NCI-H2081 treated with DMSO at 0.1 percent for 48 hours (cell line): ENCODE measurements at places on chromosomes 2 and 18.

- DNase-seq: no peak
These were observed 69.7 kb downstream of the LYPD6 start for GRCh38 chr2:149399934-149400615.

DNA sequence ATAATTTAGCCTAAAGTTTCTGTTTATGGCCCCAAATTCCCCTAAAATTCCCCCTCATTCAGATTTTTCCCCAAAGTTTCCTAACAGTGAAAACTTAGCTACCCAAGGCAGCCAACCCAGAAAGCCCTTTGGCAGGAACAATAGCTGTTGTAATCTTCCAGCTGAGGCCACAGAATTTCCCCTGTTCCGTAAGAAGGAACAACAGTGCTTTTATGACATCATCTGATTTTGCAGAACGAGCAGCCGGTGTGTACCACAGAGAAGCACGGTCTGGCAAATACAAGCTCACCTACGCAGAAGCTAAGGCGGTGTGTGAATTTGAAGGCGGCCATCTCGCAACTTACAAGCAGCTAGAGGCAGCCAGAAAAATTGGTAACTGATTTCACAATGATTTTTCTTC lies 6.3 kb downstream of the TNFAIP6 start:
- no peak for DNase-seq

GRCh38 chr18:50313031-50313607 lies 25.6 kb upstream of the CXXC1 start:
- DNase-seq: no peak

DNA sequence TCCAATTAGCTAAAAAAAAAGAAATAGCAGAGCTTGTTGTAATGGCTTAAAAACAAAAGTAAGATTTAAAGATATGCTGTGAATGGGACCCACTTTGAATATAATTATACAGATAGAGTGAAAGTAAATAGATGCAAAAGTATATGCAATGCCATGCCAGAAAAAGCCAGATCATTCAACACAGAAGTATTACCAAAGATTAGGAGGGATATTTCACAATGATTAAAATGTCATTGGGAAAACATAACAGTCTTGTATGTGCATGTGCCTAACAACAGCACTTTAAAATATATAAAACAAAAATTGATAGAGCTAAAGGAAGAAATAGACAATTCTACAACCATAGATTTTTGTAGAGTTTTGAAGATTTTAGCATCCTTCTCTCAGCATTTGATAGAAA lies 19.9 kb upstream of the SIGLEC15 start:
- DNase-seq: no peak

DNA sequence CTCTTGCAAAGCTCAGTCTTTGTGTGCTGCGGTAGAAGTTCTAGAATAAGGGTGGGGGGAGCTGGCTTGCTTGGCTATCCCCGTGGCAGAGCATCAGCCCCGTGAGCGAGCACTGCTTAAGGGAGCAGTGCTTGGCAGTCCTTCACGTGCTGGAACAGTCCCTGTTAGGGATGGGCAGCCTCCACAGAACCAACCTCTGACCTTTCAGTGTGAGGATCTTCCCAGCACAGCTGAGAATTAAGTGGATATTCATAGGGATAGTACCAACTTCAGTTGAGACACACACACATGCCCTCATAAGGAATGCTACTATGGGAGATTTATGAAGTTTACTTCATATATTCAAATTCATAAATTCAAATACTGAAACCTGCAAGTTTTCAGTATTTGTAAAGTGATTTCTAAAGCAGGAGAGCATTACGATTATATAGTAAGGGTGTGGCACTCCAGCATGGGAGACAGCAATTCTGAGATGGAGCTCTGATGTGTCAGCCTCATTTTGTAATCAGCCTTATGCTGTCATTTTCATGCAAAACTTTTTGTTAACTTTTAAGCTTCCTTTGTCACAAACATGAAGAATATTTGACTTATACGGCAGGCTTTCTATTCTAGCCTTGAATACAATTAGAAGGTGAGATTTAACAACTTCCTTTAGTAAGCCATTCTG lies 39.5 kb downstream of the ATP9B start:
- no peak for DNase-seq

DNA sequence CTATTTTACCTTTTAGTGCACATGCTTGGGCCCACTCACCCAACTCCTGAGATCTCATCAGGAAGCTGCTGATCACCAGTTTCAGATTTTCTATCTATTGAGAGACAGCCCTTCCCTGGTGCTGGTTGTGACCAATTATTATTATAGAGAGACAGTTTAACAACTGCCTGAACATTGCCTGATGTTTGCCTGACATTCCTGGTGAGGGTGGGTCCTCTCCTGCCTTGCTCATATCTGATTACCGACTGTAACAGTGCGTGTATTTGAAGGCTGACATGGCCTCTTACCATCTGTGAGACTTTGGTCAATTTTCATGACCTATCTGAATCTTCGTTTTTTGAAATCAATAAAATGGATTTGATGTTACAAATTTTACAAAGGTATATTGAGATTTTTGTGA lies 39.0 kb downstream of the FAM171B start:
- DNase-seq: no peak

DNA sequence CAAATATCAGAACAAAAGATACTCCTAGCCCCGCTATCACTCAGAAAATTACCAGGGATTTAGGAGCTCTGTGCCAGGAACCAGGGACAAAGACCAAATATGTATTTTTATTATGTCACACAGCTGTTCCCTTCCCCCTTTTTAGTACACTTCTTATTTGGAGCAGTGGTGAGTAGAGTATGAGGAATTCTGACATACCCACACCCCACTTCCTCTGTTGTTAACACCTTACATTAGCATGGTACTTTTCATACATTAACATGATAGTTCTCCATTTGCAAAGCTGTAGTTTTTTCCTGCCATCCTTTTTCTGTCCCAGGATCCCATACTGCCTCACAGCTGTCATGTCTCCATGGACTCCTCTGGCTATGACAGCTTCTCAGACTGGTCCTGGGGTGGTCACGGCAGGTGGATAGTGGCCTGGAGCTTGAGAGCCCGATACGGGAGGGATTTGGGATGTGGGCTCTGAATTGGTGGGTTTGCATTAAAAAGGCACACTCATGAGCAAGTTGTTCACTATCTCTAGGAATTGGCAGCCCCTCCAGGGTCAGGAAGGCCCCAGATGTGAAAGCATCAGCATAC lies 100.2 kb downstream of the SH3RF3 start:
- DNase-seq: no peak

- DNase-seq: no peak
These were observed 59.7 kb upstream of the NABP1 start for GRCh38 chr2:191618046-191618780.

DNA sequence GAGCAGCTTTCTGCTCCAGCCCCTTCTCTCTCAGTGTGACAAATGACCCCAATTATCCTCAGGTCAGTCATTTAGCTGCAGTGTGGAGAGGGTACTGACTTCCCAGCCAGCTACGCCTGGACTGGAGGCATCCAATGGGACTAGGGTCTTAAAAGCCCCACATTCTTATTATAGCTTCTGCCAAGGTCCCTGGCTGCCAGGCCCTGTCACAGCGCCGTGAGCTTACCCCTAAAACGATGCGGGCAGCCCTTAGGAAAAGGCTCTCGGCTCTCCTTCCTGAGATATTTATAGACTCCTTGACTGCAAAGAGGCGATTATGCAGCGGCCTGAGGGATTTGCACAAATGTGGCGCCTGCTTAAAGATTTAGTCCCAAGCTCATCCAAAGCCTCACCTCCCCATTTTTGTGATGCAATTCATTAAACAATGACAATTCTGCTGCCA lies 69.2 kb upstream of the EDAR start:
- no peak for DNase-seq

DNA sequence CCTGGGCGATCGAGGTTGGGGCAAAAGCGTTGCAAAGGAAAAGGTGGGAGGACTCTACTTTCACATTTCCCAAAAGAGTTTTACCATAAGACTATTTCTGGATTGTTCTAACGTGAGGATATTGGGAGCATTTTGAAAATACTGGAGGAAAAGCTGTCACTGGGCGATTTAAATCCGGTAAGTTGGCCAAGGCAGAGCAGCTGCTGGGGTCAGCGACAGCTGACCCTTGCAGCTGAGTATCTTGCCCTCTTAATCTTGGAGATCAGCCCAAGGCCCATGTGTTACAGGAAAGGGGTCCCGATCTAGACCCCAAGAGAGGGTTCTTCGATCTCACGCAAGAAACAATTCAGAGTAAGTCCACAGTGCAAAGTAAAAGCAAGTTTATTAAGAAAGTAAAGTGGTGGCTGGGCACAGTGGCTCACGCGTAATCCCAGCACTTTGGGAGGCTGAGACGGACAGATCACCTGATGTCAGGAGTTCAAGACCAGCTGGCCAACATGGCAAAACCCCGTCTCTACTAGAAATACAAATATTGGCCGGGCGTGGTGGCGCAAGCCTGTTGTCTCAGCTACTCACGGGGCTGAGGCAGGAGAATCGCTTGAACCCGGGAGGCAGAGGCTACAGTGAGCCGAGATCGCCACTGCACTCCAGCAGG lies 964 bp upstream of the ST3GAL5 start:
- no peak for DNase-seq

DNA sequence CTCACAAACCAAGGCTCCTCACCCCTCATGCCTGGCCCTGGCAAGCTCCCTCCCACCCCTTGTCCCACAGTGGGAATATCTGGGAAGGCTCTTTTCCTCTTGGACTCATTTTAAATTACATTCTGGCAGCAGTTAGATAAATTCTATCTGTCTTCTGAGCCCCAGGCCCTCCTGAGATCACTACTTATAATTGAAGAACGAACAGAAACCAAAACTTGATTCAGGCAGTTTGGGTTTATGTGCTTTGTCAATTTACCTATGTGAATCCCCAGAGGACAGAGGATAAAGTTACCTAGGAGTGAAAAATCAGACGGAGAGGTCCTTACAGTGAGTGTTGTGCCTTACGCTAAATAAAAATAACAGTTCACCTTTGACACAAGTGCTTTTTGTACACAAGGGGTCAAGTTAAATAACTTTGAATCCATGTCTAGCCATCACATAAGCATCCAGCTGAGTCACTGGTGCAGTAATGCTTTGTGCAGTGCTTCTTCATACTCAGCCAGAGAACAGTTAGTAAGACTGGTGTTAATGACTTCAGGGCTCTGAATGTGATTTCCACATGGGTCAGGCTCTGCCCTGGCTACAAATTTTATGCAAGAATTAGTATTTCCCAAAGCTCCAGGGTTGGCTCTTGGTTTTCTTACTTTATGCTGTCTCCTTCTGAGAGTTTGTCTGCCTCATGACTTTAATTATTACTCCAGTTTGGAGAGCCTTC lies 329.3 kb downstream of the INSIG2 start:
- no peak for DNase-seq

DNA sequence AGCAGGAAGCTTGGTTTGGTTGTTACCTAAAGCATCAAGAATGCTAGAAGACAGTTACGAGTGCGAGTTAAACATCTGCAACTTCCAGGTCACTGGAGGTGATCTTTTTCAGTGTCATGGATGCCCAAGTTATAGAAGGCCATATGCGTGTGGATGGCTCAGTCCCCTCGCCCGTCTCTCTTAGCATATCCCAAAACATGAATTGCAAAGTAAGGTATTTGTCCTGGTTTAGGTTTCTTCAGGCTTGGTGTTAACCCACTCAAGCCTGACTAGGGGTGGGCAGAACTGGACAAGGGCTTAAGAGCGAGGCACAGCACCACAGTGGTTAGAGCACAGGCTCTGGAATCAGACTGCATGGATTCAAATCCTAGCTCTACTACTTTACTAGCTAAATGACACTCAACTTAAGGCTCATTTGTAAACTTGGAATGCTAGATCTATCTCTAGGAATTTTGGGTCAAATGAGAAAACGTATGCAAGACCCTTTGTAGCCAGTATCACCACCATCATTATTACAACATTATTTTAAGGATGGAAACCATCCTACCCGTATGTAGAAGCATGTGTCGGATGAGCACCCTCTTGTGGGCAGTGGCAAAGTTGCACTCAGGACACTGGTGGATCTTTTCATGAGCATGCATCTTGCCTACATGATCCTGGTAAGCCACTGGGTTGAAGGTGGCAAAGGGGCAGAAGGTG lies 11.2 kb downstream of the ZNF142 start:
- DNase-seq: peak; percentile 11

- no peak for DNase-seq
These were observed 14.8 kb upstream of the MTERF4 start for GRCh38 chr2:241116606-241117560.

- no peak for DNase-seq
These were observed 219.1 kb upstream of the PID1 start for GRCh38 chr2:229490167-229490566.

- no peak for DNase-seq
These were observed 136.9 kb upstream of the THSD7B start for GRCh38 chr2:136628490-136628889.

DNA sequence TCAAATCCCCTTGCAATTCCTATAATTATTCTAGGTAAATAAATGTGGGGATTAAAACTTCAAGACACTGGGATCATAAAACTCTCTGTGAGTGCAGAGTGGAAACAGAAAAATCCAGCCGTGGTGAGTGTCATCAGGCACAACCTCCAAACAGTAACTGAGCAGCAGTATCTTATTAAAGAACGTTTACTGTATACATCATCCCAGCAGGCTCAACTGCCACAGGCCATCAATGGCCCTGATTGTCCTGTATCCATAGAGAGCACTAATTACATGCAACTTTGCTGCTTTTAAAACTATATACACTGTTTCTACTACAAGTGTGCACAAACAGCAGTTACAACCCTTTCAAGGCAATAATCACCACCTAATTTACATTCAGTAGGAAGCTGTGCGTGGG lies 23.9 kb downstream of the GAREM1 start:
- DNase-seq: peak; percentile 58

- DNase-seq: no peak
These were observed 59.1 kb downstream of the NRP2 start for GRCh38 chr2:205741256-205741978.

DNA sequence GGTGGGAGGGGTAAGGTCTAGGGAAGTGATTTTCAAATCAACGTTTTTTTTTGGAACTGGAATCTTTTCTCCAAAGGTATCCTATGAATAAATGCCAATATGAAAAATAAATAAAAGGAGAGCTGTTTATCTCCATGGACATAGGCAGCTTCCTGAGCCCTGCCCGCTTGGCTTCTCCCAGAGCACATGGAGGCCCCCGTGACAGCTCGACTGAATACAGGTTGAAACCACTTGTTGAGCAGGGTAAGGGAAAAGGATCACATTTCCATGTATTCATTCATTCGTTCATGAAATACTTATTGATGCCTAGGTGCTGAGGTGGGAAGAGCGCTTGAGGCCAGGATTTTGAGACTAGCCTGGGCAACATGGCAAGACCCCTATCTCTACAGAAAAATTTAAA lies 64.8 kb downstream of the MARCHF4 start:
- DNase-seq: no peak

DNA sequence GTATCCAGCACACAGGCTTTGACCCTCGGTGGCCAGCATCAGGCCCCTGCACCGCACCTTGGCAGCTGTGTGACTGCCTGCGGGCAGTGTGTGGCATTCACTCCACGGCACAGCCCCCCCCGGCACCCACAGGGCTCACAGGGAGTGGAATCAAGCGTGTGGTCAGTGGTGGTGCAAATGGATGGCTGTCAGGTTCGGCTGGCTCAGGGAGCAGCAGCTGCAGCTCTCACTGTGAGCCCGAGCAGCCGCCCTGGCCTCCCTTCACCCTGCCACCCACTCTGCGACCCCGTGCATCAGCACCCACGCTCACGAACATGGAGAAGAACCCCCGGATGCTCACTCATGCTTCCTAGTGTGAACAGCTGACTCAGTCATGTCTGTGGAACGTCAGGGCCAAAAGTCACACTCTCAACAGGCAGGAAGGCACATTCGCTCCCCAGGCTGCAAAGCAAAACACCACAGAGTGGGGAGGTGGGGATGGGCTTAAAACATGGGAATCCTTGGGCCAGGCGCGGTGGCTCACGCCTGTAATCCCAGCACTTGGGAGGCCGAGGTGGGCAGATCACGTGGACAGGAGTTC lies 41.5 kb upstream of the GPC1 start:
- DNase-seq: no peak
